Cortex of kidney (tissue), 1 donor: ENCODE measurements at places on chromosomes 7 and 10.

GRCh38 chr10:78332657-78333056, 299.0 kb downstream of the RPS24 start:
- no peak for DNase-seq

GRCh38 chr7:108308276-108308675, 148.0 kb downstream of the NRCAM start:
- DNase-seq: no peak

GRCh38 chr7:67753891-67754290, 757.3 kb downstream of the TYW1 start:
- no peak for DNase-seq

- no peak for DNase-seq
Measured at GRCh38 chr10:71606257-71607081, 113.1 kb downstream of the C10orf105 start.

GRCh38 chr7:123616223-123616622, 14.6 kb downstream of the ASB15 start:
- no peak for DNase-seq

GRCh38 chr10:88256013-88256680, 327.0 kb downstream of the RNLS start:
- no peak for DNase-seq

DNA sequence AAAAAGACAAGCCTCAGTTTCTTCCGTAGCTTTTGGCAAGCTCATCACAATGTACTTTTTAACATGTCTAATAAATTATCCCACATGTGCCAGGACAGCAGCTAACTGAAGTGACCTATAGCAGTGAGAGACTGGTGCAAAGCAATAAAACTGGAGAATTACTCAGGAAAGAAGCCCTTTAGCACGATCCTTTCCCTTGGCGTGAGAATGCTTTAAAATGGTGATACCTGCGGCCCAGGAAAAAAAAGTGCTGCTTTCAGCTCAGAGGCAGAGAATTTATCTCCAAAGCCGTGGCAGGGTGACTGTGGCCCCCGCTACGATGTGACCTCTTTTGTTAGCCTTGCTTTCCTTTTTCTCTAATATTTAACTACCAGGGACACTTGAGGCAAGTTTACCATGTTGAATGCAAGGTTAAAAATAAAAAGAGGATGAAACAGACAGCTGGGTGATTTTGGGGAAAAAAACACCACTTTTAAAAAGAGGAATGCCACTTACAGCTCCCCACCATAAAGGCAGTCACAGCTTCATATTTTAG, 184.0 kb downstream of the FANK1 start:
- no peak for DNase-seq

GRCh38 chr10:13502380-13502779, 26.4 kb downstream of the BEND7 start:
- DNase-seq: no peak

GRCh38 chr10:93346108-93346507, 136.0 kb downstream of the MYOF start:
- DNase-seq: no peak

- no peak for DNase-seq
Measured at GRCh38 chr7:15854841-15855524, 168.5 kb upstream of the MEOX2 start.

DNA sequence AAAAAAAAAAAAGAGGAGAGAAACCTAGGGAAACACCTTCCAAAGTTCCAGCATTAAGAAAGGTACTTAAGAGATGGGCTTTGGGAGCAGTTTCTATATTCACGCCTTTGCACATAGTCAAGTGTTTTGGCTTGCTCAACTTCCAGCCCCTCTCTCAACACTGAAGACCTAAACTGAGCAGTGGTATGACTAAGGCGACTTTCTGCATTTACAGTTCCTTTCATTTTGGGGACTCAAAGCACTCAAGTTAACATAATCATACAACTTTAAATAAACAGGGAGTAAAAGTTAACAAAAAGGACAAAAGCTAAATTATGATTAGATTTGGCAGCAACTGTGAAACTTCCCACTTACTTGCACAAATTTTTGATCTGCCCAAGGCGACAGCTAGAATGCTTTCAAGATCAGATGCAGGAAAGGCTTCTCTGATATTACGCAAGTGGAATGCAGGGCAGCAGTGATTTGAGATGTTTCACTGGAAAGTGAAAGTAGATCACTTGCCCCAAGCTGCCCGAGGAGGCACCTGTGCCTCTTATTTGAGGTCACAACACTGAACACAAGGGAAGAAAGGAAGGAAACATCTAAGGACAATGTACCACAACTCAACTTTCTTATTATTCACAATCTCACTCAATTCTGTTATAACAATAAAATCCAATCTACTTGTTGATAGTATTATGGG, 199.5 kb downstream of the SKAP2 start:
- no peak for DNase-seq

GRCh38 chr7:100719523-100720278, 567 bp upstream of the EPO start:
- DNase-seq: no peak

DNA sequence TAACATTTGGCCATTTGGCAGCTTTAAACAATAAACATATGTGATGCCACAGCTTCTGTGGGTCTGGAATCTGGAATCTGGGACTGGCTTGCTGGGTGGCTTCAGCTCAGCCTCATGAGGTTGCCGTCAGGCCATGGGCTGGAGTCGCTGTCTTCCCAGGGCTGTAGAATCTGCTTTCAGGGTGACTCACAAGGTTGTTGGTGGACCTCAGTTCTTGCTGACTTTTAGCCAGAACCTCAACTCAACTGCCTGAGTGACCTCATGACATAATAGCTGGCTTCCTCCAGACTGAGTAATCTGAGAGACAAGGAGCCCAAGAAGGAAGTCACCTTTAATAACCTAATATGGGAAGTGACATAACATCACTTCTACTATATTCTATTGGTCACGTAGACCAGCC, 44.6 kb upstream of the TSPAN13 start:
- DNase-seq: no peak

DNA sequence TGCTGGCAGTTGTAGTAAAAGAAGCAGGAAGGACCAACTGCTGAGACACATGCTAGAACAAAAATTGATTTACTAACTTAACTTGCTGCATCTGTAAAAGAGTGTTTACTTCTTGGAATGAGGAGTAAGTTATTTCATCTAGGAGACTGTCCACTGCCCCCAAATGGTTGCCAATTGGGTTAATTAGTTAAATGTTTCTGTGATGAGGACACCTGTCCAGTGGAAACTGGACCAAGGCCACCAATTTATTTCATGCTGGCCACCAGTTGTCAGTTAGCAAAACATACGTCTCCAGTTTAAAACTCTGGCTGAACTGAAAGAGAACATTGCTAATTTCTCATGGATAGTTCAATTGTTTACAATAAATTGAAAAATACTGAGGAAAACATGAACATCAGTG, 191.7 kb downstream of the PPP1R9A start:
- no peak for DNase-seq

GRCh38 chr10:130360826-130361311, 224.7 kb downstream of the GLRX3 start:
- no peak for DNase-seq

GRCh38 chr7:111708072-111708471, 145.8 kb upstream of the IMMP2L start:
- DNase-seq: no peak
